ENCODE measurements at places on chromosomes 1 and 21. TPM values are rescaled to one million over a fixed set of nuclear protein-coding genes. Genes with fewer than 3 reads are reported as not detected.

Gene OPTC
- not detected for total RNA-seq

Gene HFM1
- total RNA-seq: not detected

Gene OR2T2
- total RNA-seq: not detected

Gene FDPS
- total RNA-seq: 331 TPM

Gene SAMD11
- 0.48 TPM for total RNA-seq

Gene ADPRS
- total RNA-seq: 40.9 TPM

Gene NBPF15
- 23.4 TPM for total RNA-seq

Gene TRAF3IP3
- total RNA-seq: not detected

Gene CA14
- total RNA-seq: not detected

Gene GPR37L1
- not detected for total RNA-seq

Gene ANGPTL3
- not detected for total RNA-seq

Gene CR1
- not detected for total RNA-seq

Gene SMYD3
- 16.6 TPM for total RNA-seq

Gene GRIK1
- not detected for total RNA-seq

Gene FMN2
- total RNA-seq: 0.21 TPM

Gene PNRC2
- 130 TPM for total RNA-seq

Gene DAB1
- not detected for total RNA-seq

Gene MX1
- total RNA-seq: 1.7 TPM

Gene CYP4A11
- not detected for total RNA-seq

Gene IL19
- not detected for total RNA-seq

Gene GJB5
- total RNA-seq: 65.4 TPM

Gene LRRC8D
- 18.3 TPM for total RNA-seq

Gene PWP2
- total RNA-seq: 4.8 TPM

Gene FCRL4
- total RNA-seq: not detected

Gene RGS16
- total RNA-seq: 0.72 TPM

Gene HSPG2
- total RNA-seq: 95.4 TPM

All from tracheal epithelial cell (primary cell).